ENCODE measurements at places on chromosomes 6 and 20.

GRCh38 chr6:169930799-169931198, 179.4 kb downstream of the ERMARD start:
- no peak for DNase-seq

- no peak for DNase-seq
Measured at GRCh38 chr6:158785036-158785435, 34.1 kb downstream of the EZR start.

GRCh38 chr6:57087916-57088315, 2.1 kb upstream of the ZNF451 start:
- no peak for DNase-seq

DNA sequence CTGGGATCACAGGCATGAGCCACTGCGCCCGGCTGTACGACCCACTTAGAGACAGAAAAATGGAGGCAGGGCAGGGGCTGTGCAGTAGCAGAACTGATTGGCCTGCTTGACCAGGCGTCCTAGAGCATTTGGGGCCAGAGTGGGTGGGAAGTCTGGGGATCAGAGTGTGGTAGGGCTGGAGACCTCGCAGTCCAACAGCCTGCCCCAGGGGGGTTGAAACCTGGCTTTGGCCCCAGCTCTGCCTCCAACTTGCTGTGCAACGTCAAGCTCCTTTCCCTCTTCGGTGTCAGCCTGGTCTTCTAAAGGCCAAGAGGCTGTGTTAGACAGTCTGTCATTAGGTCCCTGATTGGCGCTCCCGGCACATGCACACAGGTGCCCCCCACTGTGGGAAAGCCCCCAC, 15.3 kb upstream of the SPDEF start:
- no peak for DNase-seq

- no peak for DNase-seq
Measured at GRCh38 chr6:38508894-38509293, 130.8 kb downstream of the BTBD9 start.

- no peak for DNase-seq
Measured at GRCh38 chr6:108966855-108967755, 118.9 kb downstream of the ARMC2 start.

DNA sequence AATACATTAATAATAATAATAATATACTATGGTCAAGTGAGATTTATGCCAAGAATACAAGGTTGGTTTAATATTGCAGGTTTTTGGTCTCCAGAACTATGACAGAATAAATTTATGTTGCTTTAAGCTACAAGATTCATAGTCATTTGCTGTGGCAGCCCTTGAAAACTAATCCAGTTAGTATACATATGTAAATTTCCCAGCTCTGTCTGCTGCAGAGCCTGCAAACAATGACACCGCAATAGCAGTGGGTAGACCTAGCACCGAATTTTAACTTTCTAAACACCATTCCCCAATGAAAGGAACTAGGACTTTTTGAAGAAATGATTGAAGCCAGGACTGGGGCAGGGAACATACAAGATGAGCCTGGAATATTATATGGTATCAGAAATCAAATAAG, 647.7 kb upstream of the NRSN1 start:
- DNase-seq: no peak
